ENCODE measurements at places on chromosomes 5 and 9.
A peak's percentile ranks its signal among the peaks of the same experiment; 100 is the strongest.

- no peak for DNase-seq
Observed at GRCh38 chr9:88198341-88198807, 60.1 kb upstream of the SPATA31C2 start.

DNA sequence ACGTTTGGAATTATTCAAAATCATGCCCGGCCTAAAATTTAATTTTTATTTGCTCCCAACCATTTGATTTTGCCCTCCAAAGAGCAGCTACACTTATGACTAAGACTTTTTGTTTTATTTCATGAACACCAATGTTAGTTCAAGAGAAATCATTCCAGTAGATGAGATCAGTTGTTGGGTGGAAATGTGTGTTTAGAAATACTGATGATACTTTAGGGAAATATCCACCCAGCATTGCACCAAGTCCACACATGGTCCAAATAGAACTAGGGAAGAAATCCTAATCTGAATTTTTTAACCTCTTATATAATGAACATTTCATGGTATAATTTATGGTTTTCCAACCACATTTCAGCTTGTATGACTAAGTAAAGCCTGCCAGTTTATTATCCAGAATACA lies 28.3 kb upstream of the GOLPH3 start:
- DNase-seq: no peak

GRCh38 chr9:77010527-77010926 lies 8.9 kb upstream of the FOXB2 start:
- no peak for DNase-seq

DNA sequence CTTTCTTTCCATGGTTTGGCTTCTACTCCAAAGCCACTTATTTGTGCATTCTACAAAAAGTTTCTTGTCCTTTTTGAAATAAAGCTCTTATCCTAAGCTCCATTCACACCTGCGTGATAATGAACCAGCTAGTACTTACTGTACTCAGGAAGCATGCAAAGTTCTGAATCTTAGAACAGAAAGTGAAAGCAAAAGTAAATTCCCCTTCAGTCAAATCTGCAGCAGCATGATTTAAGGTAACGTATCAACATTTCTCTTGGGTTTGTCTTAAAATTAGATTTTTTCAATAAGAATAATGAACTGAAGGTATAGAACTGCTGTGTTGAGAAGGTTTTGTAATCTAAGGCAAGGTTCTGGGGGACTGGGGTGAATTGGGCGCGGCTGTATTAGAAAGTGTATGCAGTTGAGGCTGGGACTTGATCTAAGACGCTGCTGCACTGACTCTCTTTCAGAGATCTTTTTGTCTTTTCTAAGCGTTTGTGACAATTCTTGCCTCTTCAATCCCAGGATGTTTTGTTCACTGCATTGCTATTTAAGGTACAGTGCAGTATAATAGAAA lies at the start of gene ERAP2:
TSS of gene ERAP2 (plus strand) at position 209 of the 559 bp plus-strand sequence. CDS start 3,186 bp downstream, outside the sequence.
- DNase-seq: peak; percentile 62

DNA sequence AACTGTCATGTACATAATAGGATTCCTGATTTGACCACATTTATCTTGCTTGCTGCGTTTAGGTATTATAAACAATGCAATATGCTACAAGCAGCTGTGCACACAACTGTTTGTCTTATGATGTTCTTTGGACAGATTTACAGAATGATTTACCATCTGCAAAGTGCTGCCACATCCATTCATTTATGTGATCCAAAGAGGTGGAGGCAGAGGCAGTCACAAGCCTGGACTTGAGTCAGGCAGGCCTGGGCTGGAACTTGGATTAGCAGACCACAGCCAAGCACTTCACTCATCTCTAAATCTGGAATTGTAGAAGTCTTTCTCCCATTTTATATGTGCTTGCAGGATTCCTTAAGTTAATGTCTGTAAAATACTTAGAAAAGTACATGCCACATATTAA lies 149.0 kb downstream of the INSYN2B start:
- no peak for DNase-seq

DNA sequence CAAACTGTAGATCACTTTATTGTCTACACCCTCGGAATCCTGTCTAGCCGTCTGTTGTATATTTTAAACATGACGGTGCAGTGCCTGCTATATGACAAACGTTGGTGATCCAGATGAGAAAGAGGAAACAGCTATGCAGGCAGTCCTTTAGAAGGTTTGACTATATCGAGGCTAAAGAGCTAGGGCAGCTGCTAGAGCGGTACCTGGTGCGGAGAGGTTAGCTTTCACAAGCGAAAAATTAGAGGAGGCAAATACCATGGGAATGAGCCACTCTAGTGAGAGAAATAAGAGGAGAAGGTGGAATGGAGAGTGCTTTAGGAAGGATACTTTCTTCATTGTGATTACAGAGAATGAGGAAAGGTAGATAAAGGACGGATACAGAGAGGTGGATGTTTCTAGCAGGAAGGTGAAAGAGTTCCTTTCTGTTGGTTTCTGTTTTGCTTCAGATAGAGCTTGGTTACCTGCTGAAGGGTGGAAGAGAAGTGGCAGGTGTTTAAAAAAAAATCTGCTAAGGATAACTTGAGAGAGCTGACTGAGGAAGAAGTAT lies 959 bp upstream of the FBXL17 start:
- DNase-seq: peak; percentile 71

DNA sequence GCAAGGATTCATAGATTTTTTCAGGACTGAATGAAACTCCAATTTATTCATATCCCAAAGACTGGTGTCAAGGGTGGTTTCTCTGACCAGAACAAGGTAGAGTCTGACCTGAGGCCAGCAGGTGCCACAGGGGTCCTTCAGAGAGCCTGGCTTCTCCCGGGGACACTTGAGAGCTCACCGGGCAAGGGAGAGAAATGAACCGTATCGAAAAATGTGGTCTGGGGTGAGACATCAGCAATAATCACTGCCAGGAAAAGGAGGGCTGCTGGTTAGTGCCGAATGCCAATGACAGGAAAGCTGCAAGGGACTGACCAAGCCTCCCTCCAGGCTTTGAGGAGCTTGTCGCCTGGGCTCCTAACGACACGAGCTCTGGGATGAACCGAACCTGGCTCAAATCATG lies 142.7 kb downstream of the TTLL11 start:
- DNase-seq: no peak

GRCh38 chr5:59020611-59021285 lies 437.9 kb downstream of the RAB3C start:
- no peak for DNase-seq

GRCh38 chr5:73490088-73490487 lies 8.2 kb upstream of the BTF3 start:
- DNase-seq: no peak

GRCh38 chr9:27065288-27065687 lies 43.7 kb upstream of the TEK start:
- DNase-seq: no peak

DNA sequence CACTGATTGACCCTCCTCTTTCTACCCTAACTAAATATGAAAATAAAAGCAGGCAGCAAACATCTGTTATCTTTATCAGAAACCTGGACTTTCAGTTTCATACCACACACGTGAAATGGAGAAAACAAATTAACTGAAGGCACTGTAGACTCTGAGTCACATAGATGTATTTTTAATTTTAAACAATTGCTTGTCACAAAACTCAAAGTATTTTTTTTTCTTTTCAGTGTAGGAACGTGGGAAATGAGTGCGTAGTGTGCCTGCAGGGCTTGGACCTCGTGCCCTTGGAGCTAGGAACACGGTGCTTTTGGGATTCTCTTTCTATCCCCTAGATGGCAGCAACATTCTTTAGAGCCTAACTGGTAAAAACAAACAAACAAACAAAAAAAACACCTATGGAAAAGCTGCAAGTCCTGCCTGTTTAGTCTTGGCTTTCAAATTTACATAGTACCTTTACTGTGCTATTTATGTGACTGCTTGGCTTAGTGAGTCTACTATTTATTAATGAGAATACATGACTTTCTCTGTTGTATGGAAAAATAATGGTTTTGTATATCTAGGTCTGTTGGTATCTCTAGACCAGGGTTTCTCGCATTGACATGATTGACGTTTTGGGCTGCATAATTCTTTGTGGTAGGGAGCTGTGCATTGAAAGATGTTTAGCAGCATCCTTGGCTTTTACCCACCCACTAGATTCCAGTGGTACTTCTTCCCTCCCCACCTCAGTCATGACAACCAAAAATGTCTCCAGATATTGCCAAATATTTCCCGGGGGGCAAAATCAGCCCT lies 16.8 kb upstream of the ACTBL2 start:
- DNase-seq: peak; percentile 62

DNA sequence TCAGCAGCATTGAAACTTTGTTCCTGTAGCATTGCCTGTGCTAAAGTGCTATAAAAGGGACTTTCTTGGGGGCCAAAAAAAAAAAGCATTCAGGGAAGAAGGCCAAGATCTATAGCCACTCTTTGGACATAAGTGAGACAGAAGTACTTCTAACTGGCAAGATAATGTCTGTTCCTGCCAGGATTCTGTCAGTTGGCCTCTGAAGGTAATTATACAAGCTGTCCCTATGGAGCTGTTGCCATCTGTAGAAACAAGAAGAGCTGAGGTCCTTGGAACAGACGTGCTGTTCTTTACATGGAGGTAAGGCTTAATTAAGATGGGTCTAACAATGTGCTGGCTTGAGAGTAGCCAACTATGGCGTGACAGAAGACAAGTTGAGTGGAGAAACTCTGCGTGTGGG lies 9.7 kb downstream of the KIF20A start:
- DNase-seq: no peak

GRCh38 chr9:99726758-99727157 lies 94.9 kb upstream of the NR4A3 start:
- DNase-seq: no peak

GRCh38 chr9:76886318-76886717 lies 19.6 kb downstream of the PRUNE2 start:
- no peak for DNase-seq

DNA sequence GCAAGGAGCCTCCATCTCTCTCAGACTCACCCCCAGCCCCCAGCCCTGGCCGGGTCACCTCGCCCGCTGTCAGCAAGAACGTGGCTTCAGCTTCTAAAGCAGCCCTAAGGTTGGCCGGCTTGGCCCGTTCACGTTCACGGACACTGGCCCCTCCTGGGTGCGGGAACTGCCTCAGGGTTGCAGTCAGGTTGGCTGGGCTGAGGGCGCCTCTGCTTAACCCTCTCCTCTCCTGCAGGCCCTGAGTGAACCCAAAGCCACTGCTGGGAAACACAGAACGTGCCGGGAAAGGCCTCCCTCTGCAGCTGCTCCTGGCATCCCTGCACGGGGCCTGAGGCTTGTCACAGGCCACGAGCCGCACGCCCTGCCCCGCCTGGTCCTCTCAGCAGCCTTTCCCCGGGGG lies 40.1 kb upstream of the UBAC1 start:
- DNase-seq: no peak

DNA sequence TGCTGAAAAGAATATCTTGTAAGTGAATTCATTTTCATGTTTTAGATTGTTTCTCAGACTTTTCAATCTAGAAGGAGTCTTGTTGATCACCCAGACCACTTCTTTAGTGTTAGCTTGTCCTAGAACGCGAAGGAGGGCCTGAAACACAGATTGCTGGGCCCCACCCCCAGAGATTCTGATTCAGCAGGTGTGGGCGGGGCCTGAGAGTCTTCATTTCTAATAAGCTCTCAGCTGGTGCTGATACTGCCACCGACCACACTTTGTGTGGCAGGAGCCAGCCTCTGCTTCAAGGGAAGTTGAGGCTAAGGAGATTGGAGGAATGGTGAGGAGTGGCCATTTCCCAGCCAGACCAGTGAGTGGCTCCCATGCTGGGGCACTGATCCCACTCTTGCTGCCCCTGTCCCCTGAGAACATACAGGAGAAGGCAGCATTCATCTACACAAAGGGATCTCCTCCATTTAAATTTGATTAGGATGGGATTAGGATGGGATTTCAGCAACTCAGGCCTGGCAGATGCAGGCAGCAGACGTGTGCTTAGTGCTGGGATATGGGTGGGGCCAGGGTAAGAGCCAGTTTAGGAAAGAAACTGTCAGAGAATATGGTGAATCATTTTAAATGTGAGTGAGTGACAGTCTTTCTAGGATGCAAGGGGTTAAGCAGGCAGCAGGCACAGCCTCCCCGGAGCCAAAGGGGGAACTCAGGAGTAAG lies 35.9 kb downstream of the ZNF618 start:
- no peak for DNase-seq

GRCh38 chr5:76838481-76839261 lies 11.1 kb upstream of the S100Z start:
- DNase-seq: no peak

- DNase-seq: no peak
Observed at GRCh38 chr5:56094579-56095361, 100.0 kb upstream of the IL6ST start.

- no peak for DNase-seq
Observed at GRCh38 chr5:139025651-139026050, 150.5 kb upstream of the LRRTM2 start.

GRCh38 chr9:134563397-134563796 lies 78.2 kb upstream of the COL5A1 start:
- no peak for DNase-seq

DNA sequence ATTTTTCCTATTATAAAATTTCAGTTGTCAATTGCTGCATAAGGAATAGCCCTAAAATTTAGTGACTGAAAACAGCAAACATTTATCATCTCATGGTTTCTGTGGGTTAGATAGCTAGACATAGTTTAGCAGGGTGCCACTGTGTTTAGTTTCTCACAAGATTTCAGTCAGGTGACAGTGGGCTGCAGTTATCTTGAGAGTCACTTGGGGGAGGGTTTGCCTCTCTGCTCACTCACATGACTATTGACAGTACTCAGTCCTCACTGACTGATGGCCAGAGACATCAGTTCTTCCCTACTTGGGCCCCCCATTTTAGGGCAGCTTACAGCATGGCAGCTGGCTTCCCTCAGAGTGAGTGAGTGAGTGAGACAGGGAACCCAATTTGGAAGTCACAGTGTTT lies 42.0 kb downstream of the PBX3 start:
- DNase-seq: peak; percentile 53

GRCh38 chr9:131645078-131645776 lies 94.6 kb downstream of the RAPGEF1 start:
- no peak for DNase-seq

Data from erythroblast (primary cell).